Activated T-cell treated with anti-CD3 and anti-CD28 coated beads for 24 hours (primary cell): ENCODE measurements at places on chromosomes 1 and 21.
A peak's percentile ranks its signal among the peaks of the same experiment; 100 is the strongest.

GRCh38 chr21:37849506-37850102 is 66.7 kb downstream of the KCNJ6 start:
- DNase-seq, result no peak

GRCh38 chr1:34975338-34975737 is 9.8 kb downstream of the TMEM35B start:
- no peak for DNase-seq

- DNase-seq, result no peak
Measured at GRCh38 chr1:67646145-67647035, 38.6 kb upstream of the GADD45A start.

DNA sequence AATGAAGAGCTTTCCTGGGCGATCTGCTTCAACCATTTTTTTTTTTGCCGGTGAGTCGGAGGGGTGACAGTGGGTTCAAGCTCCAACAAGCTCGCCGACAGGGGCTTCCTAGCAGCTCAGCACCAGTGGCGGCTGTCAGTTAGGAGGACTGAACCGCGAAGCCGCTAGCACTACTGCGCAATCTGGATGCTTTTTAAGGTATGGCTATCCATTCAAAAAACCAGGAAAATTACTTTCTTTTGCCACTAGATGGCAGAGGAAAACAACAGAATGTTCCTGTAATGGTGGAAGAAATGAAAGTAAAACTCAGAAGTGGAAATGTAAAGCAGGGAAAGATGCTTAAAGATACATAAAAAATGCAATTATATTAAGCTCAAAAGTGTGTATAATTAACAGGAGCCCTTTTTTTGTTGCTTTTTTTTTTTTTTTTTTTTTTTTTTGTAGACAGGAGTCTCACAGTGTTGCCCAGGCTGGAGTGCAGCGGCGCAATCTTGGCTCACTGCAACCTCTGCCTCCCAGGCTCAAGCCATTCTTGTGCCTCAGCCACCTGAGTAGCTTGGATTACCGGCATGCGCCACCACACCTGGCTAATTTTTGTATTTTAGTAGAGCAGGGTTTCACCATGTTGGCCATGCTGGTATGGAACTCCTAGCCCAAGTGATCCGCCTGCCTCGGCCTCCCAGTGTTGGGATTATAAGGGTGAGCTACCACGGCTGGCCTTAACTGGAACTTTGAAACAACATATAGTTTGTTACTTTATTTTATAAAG is 8.5 kb downstream of the KYAT3 start:
- no peak for DNase-seq

- DNase-seq, result no peak
Measured at GRCh38 chr1:179083533-179083932, 1.7 kb downstream of the TOR3A start.

DNA sequence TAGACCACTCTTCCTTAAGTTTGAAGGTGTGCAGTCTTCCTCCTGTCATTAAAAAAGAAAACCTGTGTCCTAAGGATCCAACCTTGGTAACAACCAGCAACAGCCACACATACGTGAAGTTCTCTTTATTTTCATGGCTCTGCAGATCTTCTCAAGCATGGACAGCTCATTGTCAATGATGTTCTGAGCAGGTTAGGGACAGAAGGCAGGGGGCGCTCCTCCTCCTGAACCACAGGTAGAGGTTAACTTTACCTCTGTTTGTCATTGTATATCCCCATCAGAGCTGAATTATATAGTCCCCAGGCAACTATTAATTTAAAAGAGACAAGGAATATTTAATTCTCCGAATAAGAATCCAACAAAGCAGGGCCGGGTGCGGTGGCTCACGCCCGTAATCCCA is 52.5 kb upstream of the CR2 start:
- no peak for DNase-seq

DNA sequence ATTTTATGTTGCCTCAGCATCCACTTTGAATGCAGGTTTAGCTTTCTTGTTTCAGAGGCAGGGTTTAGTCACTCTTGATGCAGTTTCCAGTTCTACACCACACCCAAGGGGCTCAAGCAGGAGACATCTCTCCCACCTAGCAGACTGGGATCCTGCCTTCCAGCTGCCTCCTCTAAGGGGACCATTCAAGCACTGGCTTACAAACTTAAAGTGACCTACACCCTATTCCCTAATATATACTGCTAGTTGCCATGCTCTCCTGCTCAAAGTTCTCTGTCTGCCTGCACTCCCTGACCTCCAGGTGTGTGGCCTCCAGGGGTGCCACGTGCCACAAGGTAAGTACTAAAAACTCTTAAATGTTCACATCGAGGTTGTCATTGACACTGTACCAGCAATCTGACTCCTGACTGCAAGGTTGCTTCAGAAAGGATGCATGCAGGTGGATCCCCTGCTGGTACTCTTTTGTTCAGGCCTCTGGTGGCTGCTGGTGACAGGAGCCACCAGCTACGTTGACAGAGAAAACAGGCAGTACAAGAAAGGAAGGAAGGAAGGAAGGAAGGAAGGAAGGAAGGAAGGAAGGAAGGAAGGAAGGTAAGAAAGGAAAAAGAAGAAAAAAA is 185.9 kb downstream of the COQ8A start:
- no peak for DNase-seq

DNA sequence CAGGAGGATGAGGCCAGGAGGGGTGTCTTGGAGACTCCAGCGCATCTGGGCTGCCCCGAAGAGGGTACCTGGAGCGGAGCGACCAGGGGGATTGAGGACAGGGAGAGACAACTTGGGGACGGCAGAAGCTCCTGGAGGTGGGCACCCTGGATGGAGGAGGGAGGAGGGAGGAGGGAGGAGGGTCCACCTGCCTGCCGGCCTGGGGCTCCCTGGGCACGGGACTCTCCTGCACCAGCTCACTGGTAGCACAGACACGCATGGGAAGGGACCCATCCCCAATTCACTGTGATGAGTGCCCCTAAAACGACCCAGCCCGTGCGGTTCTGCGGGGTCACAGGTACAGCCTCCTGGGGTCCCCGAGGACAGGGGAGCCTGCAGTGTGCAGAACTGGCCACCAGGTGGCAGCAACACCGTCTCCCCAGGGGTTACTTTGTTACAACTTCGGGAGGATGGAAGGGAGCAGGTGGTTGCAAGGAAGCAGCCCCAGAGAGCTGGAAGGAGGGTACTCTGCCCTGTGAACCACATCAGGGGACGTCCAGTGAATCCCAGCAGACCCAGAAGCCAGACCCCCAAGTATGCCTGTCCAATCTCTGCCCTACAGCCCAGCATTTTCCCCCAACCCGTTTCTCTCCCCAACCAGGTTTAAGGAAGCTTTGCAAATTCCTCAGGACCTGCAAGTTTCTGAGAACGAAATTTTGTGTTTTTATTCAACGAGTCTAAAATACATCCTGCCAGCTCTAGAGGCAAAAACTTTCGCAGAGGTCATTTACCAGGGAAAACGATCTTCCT is 482.4 kb downstream of the NPHP4 start:
- peak; percentile 64 for DNase-seq

- no peak for DNase-seq
Measured at GRCh38 chr1:118042501-118042900, 113.0 kb downstream of the WDR3 start.

- DNase-seq, result no peak
Measured at GRCh38 chr1:151681923-151682322, 34.7 kb downstream of the CELF3 start.

- no peak for DNase-seq
Measured at GRCh38 chr1:155009742-155010141, 7.1 kb downstream of the ZBTB7B start.

GRCh38 chr1:33361532-33362235 is 40.8 kb upstream of the A3GALT2 start:
- no peak for DNase-seq

DNA sequence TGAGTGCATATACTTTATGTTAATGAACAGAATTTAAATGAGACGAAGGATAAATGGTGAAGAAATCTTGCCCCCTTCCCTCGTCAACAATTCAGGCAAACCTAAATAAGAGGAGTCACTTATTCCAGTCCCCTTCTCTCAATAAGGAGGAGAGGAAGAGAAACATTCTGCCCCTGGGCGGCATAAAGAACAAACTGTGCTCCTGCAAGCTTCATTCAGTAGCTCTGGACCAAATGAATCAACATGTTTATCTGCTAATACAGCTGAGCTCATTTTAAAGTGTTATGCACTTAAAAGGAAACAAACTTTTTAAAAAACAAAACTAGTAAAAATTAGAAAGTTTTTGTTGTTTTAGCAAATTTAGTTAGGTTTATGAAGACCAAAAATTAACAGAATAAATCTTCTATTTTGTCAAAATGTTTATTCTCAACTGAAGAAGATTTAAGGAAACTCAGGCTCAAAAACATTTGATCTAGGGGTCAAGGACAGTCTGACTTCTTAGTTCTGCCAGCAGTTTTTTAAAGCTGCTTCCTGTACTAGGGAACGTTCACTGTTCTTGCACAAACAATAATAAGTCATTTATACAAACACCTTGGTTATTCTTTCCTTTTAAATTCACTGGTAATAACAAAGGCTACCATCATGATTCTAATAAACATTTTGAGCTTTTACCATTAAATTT is 58.3 kb downstream of the AKT3 start:
- DNase-seq, result no peak

GRCh38 chr1:78658901-78659300 is 9.3 kb downstream of the IFI44 start:
- no peak for DNase-seq

DNA sequence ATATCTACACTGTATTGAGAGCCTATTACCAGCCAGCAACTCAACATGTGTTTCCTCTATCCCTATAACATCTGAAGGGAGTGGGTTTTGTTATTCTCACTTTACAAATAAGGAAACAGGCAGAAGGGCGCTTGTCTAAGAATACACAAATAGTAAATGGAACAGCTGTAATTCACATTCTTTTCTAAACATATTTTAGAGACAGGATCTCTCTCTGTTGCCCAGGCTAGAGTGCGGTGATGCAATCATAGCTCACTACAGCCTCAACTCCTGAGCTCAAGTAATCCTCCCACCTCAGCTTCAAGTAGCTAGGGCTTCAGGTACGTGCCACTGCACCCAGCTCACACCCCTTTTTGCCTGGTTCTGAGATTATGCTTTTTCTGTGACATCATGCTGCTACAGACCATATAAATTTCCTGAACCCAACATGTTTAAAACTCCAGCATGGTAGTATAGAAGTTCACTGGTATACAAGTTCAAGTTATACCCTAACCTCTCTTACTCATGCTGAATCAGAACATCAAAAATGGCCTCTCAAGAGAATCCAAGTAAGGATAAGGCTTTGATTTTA is 8.6 kb upstream of the TACSTD2 start:
- DNase-seq, result no peak

DNA sequence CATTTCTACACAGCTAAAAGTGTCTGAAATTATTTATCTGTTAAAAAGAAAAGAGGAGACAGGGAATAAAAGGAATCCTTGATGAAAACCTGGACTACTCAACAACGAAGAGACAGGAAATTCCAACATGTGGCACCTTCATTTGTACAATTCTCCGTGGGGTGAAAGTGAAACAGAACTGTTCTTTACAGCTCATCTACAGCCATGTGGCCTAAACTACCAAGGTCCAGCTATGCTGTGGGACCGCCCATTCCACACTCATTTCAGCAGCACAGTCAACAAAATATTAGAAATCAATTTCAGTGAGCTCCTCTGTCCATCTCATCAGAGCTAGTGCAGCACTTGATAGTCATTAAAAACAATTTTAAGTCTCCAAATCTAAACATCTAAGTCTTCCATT is 44.0 kb downstream of the UBR4 start:
- DNase-seq, result no peak

- DNase-seq, result no peak
Measured at GRCh38 chr1:231893400-231894102, 267.0 kb downstream of the DISC1 start.

DNA sequence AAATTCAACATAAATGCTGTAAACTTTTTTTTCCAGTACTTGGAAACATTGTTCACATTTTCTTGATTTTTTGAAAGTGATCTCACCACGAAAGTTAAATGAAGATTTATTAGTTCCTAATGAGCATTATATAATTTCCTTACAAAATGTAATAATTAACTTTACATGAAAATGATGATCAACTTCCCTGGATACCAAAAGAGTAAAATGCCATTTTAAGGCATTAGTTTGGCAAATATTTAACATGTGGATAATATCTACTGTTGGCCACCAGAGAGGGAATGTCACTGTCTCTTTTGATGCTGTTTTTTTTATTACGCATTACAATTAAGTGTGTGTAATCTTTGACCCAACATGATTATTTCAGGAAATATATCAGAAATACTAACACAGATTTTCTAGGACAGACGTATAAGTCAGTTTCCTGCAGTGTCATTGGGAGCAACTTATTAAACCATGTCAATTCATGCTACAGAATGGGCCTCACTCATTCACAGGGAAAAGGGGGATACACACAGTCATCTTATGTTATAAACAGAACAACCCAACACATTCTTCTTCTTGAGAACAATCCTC is 903.9 kb upstream of the ADGRL2 start:
- DNase-seq, result no peak

DNA sequence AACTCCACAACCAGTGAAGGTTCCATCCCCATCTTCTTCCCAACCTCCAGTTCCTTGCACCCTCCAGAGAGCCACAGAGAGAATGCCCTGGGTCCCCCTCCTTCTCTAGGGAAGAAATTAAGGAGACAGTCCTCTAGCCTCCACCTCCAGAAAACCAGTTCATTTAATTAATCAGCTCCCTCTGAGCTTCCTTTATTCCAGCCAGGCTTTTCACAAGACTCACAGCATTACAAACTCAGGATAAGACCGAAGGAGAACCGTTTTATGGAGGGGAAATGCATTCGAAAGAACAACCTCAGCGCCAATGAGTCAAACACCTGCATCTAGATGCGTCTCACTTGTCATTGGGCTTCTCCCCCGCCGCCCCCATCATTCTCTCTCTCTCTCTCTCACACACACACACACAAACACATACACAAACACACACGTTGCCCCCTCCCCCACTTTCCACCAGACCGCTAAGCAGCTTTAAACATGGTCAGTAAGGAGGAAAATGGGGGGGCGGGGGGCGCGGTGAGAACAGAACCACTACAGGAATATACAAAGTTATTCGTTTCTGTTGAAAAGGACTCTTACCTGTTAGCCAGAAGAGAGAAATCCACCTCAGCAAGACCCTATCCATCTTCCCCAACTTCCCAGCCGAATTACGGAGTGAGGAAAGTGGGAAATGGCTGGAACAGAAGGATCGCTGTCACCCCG is 544 bp downstream of the ILDR2 start:
- peak; percentile 33 for DNase-seq

GRCh38 chr1:227945891-227946623 is 1.7 kb downstream of the WNT9A start:
- no peak for DNase-seq

DNA sequence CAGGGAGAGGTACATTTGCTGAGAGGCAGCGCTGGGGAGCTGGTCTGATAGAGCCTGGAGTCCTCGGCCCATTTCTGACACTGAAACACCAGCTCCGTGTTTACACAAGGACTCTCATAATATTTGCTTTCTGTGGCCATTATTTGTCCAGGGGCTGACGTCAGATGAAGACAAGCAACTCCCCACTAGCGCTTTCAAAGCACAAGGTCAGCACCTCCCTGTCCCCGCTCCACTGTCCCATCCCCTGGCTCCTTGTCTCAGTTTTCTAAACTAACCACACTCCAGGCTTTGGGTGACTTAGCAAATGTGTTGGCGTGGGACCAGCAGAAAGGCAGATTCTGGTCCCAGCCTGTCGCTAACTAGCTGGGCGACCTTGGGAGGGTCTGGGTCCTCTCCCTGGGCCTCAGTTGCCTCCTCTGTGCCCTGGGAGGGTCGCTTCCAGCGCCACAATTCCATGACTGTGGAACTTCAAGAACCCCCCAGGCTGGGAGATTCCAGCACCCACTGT is 37.4 kb upstream of the ZBTB40 start:
- DNase-seq, result no peak
